Right ventricle myocardium superior (tissue), 1 donor: ENCODE measurements at places on chromosomes 4 and X.

DNA sequence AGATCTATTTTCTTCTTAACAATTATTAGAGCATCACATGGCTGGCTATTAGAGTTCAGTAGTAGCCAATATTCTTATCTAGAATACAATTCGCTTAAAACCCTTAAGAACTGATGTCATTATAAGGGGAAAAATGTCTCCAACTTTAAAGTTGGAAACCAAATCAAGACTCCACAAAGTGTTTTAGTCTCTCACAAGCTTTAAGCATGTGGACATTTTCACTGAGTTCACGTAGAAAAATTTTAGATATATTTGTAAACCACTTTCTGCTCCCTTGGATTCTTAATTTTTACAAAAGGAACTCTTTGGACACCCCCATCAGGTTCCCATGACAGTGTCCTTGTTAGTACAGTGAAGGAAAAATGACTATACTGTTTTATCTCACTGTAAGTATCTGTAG, 123.9 kb upstream of the NAP1L5 start:
- DNase-seq = no peak

DNA sequence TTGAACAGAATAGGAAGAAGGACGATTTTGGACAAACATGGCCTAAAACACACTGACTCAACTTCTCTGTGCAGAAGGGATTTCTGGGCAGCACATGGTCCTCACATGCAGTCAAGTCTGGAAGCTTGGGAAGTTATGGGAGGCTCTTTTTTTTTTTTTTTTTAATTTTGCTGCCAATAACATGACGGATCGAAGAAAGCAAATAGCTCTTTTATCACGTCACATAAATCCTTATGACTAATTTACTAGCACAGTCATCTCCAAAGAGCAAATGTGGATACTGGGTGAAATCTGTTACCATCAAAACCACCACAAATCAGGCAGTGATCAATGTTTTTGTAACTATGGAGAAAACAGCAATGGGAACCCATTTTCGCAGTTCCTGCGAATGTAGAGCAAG, 193.3 kb upstream of the FAM9B start:
- DNase-seq = no peak

- DNase-seq = no peak
These were observed 31.9 kb downstream of the SMIM14 start for GRCh38 chr4:39606747-39607146.

DNA sequence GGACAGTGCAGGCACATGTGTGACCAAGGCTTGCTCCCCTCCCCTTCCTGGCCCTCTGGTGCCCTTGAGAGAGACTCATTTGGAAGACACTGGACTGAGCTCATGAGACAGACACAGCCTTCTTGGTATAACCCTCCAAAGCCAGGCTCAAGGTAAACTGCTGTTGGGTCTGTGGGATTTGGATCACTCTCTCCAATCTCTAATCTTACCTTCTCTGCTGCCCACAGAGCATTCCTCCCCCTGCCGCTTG, 105.0 kb upstream of the MAMLD1 start:
- no peak for DNase-seq

- no peak for DNase-seq
These were observed 156.6 kb downstream of the CAMK2D start for GRCh38 chr4:113604955-113605354.

- DNase-seq = no peak
These were observed 96.5 kb upstream of the KLF3 start for GRCh38 chr4:38567457-38567856.

GRCh38 chr4:153539422-153539821, 73.3 kb downstream of the TMEM131L start:
- no peak for DNase-seq

DNA sequence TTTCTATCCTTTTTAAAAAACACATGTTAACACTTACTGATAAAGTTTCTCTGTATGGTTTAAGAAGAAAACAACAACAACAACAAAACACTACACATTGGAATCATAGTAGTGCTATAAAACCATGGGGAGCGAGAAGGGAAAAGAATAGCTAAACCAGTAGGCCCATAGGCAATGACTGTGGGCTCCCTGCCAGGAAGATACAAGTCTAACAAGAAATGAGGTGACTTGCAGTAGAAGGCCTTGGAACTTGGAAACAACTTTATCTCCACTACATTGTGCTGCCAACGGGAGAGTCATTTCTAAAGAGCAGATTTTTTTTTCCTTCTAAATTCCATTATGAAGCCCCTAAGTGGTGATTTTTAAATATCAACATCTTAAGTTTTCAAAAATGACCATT, 78.0 kb downstream of the GPC4 start:
- no peak for DNase-seq

GRCh38 chr4:155433636-155434360, 57.0 kb upstream of the MAP9 start:
- DNase-seq = no peak

DNA sequence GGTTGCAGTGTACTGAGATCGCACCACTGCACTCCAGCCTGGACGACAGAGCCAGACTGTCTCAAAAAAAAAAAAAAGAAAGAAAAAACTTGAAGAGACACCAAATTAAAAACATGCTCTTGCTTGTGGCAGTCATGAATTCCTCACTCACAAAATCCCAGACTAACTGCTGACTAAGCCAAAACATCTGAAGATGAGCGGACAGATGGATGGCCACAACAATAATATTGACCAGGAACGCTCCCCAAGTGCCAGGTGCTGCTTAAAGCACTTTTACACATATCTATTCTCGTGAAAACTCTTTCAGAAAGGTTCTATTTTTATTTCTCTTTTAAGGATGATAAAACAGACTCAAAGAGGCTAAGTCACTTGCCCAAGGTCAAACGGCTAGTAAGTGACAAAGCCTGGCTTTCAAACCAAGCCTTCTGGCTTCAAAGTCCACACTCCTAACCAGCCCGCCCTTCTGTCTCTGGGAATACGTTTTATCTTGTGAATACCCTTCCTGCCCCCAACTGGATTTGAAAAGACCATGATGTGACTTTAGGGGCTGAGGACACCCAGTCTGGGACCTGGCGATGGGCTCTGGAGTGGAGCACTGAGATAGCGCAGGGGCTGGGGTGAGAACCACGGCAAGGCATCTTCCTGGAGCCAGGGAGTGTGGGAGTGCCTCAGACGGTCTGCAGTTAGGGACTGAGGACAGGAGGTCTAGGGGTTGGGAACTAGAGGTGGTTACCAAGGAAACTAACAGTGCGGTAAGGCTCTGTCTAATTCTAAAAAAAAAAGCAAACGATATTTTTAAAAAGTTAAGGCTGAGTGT, 9.5 kb upstream of the CXCR3 start:
- no peak for DNase-seq

- DNase-seq = no peak
These were observed 23.3 kb downstream of the NRK start for GRCh38 chrX:105845631-105846030.

DNA sequence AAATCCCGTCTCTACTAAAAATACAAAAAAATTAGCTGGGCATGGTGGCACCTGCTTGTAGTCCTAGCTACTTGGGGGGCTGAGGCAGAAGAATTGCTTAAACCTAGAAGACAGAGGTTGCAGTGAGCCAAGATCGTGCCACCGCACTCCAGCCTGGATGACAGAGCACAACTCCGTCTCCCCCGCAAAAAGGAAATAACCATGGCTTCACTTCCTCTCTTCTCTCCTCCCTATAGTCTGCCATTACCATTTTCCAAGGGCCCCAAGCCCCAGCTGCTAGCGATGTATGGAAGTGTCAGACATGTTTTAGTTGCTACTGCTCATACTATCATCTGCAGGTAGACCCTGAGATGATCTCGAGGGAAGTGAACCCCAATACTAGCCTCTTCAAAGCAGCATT, 177.3 kb upstream of the FAM9B start:
- DNase-seq = no peak

- DNase-seq = no peak
These were observed 937.1 kb downstream of the CCSER1 start for GRCh38 chr4:91064157-91064853.

DNA sequence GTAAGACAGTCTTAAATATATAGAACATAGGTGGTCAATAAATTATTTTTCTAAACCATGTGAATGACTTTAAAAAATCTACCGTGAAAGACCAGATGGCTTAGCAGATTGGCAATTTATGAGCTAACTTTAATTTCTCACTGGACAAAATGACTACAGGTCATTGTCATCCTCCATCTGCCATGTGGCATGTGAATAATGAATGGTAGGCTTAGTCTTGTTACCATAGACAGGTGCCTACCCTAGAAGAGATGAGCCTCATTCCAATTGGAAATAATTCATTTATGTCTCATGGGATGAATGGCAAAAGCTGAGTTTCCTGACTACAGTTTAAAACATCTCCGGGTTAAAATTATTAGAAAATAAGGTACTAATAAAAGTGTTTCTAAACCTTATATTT, 1043.3 kb downstream of the FAT4 start:
- DNase-seq = no peak

- DNase-seq = no peak
These were observed 453.9 kb downstream of the GPAT3 start for GRCh38 chr4:83989835-83990234.

GRCh38 chr4:145779319-145779801, 99.4 kb downstream of the C4orf51 start:
- no peak for DNase-seq

GRCh38 chrX:1502241-1502640, 34.7 kb downstream of the P2RY8 start:
- DNase-seq = no peak

GRCh38 chr4:38150766-38151165, 190.6 kb downstream of the PTTG2 start:
- no peak for DNase-seq

DNA sequence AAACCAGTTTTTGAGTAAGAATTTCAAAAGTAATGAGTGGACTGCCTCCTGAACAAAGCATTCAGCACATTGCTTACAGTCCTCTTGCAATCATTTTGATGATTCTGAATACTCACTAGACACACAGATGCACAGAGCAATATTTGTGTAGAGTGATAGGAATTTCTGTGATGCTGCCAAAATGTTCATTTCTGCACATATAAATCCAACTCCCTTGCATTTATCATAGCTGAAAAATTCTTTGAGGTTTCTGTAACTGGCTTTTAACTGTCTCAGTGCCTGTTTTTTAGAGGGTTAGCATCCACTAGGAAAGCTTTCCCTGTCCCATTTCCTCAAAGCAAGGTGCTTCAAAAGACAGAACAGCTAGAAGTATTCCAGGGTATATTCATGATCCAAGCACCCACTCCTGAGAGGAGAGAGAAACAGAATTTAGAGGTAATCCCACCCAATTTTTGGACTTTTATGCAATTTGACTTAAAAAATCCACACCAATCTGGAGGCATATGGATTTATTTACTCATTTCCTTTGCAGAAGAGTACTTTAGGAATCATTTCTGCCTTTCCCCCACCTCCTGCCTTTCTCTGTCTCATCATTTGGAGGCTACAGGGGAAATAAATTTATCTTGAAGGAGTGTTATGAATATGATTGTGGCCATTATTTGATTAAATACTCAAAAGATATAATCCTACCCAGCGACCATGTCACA, 234.5 kb upstream of the SLIT2 start:
- no peak for DNase-seq

- DNase-seq = no peak
These were observed 300.7 kb downstream of the DCTD start for GRCh38 chr4:182616476-182616875.

GRCh38 chrX:49995107-49995731, 72.8 kb downstream of the CLCN5 start:
- DNase-seq = no peak

- no peak for DNase-seq
These were observed 656.2 kb upstream of the IGFBP7 start for GRCh38 chr4:57766341-57766740.

DNA sequence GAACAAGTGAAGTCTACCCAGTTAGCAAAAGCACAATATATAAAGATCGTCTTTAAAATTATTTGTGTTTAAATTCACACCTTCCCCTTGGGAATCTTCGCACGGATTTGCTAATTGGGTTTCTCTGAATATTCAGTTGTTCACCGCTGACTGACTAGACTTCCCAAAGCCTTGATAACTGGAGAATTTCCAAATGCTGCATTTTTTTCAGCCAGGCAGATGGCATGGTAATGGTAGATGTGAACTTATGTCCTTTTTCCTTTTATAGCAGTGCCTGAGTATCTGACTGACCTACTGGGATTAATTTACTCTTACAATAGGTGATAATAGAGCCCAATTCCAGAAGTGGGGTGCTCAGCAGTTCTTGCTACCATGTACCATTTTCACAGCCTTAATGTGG, 548.1 kb downstream of the PACRGL start:
- no peak for DNase-seq

DNA sequence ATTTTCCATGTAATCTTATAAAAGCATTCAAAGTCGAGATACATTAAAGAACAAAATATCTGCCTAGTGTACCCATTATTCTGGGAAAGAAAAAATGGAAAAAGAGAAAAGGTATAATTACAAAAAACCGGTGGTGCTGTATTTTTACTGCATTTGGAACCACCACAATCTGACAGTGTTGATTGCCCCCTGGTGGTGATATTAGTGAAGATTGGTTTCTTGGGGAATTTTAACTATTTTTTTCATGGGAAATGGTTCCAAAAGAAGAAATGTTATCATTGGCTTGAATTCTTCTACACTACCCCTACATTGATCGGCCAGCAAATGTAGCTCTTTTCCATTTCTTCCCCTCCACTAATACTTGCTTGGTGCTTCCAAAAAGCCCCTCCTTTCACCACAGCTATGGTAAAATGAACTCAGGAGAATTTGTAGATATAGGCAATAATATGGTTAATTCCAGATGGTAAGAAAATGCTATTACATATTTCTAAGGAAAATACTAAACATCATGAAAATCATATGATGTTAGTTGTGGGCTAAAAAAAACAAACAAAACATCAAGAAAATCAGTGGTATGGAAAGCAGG, 50.0 kb downstream of the COX18 start:
- no peak for DNase-seq

DNA sequence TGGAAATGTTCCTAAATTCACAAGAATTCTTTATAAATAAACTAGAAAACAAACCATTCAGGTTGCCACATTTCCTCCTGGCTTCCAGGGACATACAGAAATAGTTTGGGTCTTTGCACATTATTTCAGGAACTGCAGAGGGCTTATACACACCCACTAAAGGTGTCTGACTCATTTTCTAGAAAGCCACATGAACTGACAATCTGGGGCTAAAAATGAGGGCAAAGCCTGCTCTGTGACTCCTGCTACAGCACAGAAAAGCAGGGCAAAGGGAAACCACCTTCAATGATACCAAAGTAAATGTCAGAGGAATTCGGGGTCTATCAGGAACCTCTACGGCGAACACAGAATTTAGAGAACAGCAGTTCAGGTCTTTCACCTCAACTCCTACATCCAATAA, 112.2 kb upstream of the MAP3K15 start:
- no peak for DNase-seq

DNA sequence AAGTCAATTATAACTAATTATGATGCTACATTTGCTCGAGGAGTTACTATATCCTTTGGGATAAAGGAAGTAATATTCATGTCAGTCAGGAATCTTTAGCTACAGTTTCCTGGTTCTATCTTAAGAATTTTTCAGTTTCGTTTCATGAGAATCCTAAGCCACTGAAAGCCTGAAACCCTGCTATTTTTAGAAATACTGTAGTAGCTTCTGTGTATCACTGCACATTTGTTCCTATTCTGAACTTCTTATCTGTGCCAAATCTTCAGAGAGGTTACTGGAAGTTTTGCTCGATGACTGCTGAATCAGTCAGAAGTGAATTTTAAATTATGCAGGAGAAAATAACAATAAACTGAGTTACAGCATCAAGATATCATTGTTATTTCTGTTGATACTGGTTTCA, 249.2 kb downstream of the TENM3 start:
- no peak for DNase-seq

- DNase-seq = no peak
These were observed 224.7 kb upstream of the DCAF8L1 start for GRCh38 chrX:28205905-28206304.

GRCh38 chr4:169922632-169923276, 103.4 kb downstream of the MFAP3L start:
- DNase-seq = no peak

GRCh38 chr4:139083607-139083955, 68.0 kb downstream of the NOCT start:
- peak; percentile 73 for DNase-seq
